Amniotic stem cell (primary cell): ENCODE measurements at places on chromosomes 6 and 20.

- DNase-seq, result no peak
These were observed 68.6 kb downstream of the BCKDHB start for GRCh38 chr6:80174900-80175572.

DNA sequence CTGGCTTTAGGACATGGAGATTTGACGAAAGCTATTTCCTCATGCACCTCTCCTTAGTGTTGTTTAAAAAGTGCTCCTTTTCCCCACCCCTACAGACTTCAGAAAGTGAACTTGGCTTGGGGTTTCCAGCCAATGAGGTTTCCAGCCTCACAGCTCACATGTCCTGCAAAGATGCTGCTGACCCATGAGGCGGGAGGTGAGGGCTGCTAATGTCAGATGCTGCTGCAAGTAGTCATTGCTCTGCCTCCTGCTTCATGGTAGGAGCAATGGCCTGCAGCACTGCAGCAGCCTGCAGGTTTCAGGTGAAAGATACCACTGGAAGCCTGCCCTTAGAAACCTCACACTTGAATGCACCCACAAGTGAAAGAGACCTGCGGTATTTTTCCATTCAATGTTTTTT is 112.8 kb downstream of the LAMP5 start:
- DNase-seq, result no peak

- DNase-seq, result no peak
These were observed 27.6 kb downstream of the CNKSR3 start for GRCh38 chr6:154482858-154483257.

- DNase-seq, result no peak
These were observed 1261.9 kb upstream of the CITED2 start for GRCh38 chr6:140636271-140636907.

DNA sequence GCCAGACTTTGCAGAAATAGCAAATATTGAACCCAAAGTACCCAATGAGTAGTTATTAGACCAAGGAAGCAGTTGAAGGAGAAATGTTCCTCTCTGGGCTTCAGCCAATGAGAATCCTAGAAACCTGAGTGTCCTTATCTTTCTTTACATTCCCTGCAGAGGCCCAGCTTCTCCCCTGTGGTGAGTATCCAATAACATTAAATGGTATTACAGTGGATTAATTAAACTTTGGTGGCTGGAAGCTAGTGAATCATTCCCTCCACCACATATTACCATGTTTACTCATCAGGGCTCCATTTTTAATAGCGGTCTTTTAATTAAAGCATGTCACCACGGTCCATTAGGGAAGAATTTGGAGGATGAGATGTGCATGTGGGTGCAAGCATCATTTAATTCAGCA is 74.0 kb downstream of the UNC5CL start:
- no peak for DNase-seq

DNA sequence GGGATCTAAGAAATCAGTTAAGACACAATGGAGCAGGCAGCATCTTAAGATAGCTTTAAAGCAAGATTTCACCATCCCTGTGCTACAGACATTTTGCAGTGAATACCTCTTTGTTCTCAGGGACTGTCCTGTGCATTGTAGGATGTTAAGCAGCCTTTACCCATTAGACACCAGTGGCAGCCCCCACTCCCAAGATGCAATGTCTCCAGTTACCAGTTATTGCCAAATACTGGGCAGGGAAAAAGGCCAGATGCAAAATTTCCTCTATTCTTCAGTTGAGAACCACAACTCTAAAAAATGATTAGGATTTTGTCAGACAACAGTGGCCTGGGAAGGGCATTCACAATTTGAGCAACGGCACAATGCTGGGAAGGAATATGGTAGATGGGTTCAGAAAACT is 6.1 kb downstream of the FBXO5 start:
- no peak for DNase-seq

GRCh38 chr6:30625511-30625910 is 1.2 kb upstream of the ATAT1 start:
- no peak for DNase-seq

DNA sequence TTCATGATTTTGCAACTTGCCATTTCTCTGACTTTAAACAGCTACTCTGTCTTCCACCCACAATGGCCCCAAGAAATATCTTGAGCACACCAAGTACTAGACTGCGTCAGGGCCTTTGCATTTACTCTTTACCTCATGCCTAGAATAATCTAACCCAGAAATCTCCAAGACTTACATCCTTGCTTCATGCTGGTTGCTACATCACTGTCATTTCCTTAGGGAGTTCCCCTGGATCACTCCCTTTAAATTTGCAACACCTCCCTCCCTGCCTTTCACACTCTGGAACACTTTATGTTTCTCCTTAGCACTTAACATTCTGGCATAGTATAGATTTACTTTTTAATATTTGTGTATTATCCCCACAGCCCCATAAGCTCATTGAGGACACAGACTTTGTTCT is 4.9 kb upstream of the ELOVL5 start:
- DNase-seq, result no peak

DNA sequence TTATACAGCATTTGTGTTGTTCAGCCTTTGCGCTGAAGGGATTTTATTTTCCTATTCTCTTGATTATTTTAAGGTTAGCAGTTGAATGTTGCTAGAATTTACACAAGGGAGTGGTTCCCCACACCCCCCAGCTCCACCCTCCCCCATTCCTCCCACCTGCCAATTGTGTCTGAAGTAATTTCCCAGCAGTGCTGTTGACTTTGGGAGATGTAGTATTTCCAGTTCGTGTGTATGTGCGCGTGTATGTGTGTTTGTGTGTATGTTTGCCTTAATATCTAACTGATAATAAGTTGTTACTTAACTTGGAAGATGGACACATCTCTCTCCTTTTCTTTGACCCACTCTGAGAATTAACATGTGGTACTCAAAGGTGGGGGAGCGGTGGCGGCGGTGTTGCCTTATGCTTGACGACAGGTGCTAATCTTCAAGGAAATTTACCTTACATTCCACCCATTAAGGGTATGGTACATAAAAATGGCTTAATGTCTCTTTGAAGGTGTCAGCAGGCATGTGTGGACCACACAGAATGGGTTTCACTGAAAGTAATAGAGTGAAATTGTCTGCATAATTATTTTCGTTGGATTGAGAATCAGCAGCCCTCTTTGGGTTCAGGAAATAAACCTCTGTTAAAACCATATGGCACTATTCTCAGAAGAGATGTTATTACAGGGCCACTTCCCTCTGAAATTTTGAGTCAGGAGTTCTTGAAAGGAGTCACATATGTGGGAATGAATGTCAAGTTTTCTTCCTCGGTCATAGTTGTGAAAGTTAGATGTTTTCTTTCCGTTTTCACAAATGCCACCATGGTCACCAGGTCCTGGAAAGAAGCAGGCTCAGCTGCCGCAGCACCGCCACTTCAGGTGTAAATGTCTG is 95.6 kb upstream of the SUPT3H start:
- DNase-seq, result no peak

DNA sequence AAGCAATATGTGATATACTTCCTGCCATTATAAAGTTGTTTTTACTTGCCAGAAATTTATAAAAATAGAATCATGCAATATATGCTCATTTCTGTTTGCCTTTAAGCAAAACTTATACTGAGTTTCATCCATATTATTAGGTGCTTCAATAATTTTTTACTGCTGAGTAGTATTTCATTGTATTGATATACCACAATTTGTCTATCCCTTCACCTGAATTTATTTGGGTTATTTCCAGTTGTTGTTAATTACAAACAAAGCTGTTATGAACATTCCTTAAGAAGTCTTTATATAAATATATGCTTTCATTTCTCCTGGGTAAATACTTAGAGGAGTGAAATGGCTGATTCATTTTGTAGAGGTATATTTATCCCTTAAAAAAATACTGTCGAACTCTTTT is 864.1 kb downstream of the HACE1 start:
- no peak for DNase-seq

DNA sequence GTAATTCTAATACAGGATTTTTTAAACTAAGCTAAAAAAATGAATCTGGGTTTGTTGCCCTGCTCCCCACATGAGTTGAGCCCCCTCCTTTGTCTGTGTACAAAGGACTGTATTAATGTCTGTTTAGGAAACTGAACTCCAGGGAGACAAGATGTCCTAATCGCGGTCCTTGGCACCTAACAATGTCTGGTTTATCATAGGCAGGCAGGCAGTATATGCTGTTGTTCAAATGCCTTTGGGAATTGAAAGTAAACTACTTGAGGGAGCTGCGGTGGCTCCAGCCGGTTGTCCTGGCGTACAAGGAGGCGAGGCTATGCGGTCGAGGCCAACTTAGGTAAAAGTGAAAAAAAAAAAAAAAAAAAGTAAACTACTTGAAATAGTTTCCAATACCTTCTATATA is 98.5 kb downstream of the TULP4 start:
- DNase-seq, result no peak

DNA sequence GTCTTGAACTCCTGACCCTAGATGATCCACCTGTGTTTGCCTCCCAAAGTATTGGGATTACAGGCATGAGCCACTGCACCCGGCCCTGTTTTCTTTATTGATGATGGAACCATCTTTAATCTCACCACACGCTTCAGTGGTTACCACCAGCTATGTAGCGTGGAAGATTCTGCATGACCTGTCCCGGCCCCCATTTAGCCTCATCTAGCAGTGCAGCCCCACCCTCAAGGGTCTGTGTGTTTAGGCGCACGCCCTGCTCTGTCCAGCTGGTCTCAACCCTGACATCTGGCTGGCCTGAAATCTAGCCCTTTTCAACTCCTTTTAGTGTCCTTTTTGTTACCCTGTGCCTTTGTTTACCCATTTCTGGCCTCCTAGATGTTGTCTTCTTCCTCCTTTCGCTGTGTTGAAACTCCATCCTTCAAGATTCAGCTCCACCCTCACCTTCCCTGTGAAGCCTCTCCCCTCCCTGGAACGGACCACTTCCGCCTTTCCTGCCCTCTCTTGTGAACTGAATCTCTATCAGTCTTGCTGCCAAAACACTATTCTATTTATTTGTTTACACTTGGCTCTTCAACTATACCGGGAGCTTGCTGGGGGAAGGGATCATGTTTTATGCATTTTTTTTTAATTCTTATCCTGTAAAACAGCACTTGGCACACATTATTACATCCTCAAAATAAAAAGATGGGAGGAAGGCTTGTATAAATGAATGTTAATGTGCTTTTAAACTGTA is 101.0 kb upstream of the MTHFD1L start:
- DNase-seq, result no peak

- DNase-seq, result no peak
These were observed 260.7 kb downstream of the ALDH8A1 start for GRCh38 chr6:134689177-134689576.

GRCh38 chr6:56555438-56555872 is 87.2 kb downstream of the DST start:
- DNase-seq, result no peak

GRCh38 chr6:111175109-111175508 is 87.8 kb downstream of the SLC16A10 start:
- DNase-seq, result no peak

DNA sequence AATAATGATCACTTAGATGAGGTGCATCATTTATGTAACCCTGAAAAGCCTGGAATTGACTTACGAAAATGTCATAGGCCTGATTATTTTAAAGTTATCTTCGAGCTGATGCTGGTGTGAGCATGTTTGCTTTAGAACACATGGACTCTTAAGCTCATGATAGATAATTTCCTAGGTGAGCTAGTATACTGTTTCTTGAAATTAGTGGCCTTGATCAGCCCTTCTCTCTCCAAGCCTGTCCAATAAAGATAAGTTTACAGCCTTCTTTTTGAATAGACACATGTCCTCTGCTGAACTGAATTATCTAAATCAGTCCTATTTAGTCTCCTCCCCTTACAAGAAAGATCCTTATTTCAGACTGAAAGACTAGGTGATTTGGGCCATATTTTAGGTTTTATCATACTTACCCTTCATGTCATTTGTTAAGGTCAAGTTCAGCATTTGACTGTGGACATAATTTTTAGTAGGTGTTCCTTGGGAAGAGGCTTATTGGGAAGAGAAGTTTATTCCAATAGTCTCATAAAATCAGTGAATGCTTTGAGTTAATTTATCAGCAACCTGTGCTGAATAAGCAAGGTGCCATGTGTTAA is 15.3 kb downstream of the FOXO3 start:
- DNase-seq, result no peak
